Stimulated activated CD8-positive, alpha-beta memory T cell treated with anti-CD3 and anti-CD28 coated beads, Interleukin-4, amount 100 ng/mL, for 1 hour (primary cell): ENCODE measurements at places on chromosomes 4 and X.

DNA sequence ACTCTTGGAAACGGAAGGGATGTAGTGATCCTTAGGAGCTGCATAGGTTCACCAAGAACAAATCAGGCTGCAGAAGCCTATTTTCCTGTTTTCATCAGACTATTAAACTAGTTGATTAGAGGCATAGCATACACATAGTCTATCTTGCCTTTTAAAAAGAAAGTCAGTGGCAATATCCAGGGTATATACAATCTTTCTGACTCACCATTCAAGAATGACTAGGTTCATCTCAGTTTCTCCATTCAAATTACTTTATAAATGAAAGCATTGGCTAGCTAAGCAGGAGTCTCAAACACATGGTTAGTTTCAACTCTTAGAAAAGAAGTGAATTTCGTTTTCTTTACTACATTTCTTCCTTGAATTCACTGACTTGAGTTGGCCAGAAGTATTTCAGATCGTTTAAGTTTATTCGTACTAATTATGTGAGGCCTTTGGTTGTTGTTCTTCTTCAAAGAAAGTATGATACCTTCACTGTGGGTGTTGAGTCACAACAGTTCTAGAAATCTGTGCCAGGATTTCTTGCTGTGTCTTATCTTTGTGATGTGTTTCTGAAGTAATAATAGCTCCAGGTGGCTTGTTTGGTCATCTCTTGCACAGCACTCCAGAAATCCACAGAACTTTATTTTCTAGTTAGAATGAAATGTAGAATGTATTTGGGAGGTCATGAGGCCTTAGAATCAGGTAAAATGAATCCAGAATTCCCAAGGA lies 88.2 kb downstream of the AWAT2 start:
- no peak for DNase-seq

GRCh38 chr4:26860157-26860921 lies at the start of gene STIM2:
Gene STIM2 (plus strand): TSS chr4:26860841.
- DNase-seq = peak; percentile 93

DNA sequence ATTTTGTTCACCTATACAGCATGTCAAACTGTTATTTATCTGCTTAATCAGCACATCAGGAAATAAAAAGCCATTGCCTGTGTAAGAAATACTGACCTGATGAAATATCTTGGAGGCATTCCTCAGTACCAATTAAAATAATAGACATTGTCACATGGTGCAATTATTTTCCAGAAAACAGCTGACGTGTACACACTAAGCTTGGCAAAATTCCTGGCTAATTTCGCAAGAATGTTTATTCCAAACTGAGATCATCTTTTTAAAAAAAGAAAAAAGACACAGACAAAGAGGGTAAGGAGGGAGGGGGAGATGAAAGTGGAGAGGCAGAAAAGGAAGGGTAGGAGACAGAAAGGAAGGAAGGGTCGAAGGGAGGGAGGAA lies 61.9 kb upstream of the NFKB1 start:
- DNase-seq = no peak

- DNase-seq = no peak
Measured at GRCh38 chr4:10577508-10578426, 106.8 kb downstream of the CLNK start.

GRCh38 chr4:174380699-174381439 lies 97.2 kb downstream of the CEP44 start:
- DNase-seq = no peak

DNA sequence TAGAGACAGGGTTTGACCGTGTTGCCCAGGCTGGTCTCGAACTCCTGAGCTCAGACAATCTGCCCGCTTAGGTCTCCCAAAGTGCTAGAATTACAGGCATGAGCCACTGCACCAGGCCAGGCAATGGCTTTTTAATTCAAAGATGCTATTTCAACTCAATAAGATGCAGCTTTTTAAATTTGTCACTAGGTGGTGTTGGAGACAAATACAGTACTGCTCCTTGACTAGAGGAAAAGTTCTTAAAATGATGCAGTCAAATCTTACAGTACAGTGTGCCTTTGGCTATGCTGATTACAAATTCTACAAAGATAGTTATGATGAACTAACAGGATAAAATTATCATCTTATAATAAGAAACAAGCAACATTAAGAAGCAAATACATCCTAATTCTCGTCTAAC lies 441.1 kb downstream of the KCNIP4 start:
- DNase-seq = no peak

DNA sequence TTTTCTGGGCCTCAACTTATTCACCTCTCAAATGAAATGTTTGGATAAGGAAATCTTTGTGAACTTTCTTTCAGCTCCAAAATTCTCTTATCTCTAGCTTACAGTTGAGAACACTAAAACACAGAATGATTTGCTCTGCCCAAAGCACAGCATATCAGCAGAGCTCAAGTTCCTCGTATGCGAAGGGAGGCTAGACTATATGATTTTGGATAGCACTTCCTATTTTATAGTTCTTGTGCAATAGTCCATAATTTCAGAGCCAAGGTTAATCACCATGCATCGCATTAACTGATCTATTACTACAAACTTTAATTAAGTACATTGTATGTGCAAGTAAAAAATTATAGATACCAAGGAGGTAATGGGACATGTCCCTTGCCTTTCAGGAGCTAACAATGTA lies 27.0 kb upstream of the KLHL13 start:
- no peak for DNase-seq

GRCh38 chr4:119314356-119314755 lies 7.6 kb downstream of the FABP2 start:
- DNase-seq = no peak

- DNase-seq = no peak
Measured at GRCh38 chr4:77930876-77931275, 68.2 kb downstream of the MRPL1 start.

DNA sequence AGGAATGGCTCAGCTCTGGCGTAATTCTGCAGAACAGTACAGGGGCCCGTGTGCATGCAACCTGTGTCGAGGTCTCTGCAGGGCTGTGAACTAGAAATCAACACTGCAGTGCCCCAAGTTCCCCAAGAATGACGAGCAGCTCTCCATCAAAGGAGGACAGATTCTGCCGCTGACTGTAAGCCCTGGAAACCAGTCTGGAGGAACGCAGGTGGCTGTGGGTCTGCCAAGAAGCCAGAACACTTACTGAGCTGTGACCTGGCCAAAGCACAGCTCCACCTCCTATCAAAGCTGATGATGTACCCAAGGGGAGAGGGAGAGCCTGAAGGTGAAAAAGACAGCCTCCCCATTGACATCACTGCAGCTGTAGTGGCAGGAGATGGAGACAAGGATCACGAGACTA lies 80.3 kb upstream of the STS start:
- no peak for DNase-seq

DNA sequence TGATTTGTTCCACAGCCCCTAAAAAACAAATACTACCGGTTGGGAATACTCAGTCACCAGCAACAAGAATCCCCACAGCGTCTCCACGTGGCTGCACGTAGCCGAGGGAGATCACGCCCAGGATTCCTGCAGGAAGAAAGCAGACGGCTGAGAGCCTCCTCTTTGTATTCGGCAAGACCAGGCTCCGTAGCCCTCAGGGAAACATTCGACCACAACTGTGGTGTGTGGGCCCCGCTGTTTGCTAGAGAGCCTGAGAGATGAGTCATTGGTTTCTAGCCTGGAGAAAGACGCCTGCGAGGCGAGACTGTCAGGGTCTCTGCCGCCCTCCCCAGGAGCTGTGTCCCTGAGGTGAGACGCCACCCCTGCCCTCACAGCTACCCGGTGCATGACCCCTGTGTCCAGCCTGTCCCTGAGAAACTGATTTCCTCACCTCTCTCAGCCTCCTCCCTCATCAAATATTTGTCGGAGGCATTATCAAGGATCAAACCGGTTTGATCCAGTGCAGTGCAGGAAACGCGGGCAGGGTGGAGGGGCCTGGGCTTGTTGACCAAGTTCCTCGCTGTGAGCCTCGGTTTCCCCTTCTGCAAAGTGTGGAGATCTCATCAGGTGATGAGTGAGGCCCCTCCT lies 4.7 kb upstream of the S100P start:
- DNase-seq = peak; percentile 62

DNA sequence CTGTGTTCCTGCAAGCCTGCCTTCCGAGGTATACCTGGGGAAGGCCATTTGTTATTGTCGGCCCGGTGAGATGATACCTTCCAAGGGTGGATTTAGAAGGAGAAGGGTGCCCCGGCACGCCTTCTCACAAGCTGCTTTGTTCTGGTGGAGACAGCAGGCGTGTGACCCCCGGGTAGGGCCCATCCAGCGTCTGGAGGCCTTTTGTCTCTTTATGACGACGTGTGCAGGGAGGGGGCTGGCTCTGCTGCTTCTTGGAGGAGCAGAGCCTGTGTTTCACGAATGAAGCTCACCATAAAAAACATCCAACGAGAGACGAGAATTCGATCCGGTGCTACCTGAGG lies 45.3 kb downstream of the SHOX start:
- no peak for DNase-seq

- no peak for DNase-seq
Measured at GRCh38 chr4:158163941-158164767, 8.7 kb downstream of the GASK1B start.

GRCh38 chr4:183984566-183984965 lies 79.5 kb downstream of the STOX2 start:
- DNase-seq = no peak
